ENCODE measurements at places on chromosomes 2 and 18.

DNA sequence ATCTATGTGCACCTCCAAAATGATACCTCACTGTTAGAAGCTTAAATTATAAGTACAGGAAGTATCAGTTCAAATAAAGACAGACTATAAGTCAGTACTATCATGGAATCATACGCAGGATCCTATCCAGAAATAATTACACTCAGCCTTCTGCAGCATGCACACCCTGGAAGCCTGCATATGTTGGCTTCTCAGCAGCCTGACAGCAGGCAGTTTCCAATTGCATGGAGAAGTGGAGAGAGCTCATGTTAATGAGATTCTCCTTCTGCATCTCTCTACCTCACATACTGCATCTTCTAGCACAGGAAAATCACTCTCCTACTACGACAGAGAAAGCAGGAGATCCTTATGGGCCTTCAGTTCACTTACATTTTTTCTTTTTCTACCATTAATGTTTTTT is 20.5 kb downstream of the NR4A2 start:
- no peak for DNase-seq

DNA sequence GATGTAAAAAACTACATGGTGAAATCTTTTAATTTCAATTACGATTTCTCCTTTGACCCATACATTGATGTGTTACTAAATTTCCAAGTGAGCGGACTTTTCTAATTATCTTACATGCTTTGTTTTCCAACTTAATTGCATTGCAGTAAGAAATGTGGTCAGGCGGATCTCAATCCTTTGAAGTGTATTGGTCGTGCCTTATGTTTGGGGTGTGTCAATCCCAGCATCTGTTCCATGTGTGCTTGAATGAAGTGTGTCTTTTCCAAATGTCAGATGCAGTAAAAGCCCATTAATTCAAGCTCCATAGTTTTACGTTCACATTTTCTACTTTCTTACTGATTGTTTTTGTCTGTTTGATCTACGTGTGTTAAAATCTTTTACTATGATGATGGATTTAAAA is 113.1 kb downstream of the UXS1 start:
- no peak for DNase-seq

DNA sequence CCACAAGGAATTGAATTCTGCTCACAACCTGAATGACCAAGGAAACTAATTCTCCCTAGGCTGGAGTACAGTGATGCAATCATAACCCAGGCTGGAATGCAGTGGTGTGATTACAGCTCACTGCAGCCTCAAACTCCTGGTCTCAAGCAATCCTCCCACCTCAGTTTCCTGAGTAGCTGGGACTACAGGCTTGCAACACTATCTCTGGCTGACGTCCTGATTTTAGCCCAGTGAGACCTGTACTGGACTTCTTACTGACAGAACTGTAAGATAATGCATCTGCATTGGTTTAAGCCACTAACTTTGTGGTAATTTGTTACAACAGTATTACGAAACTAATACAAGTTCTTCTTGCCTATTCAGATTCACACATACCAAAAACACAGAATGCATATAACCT is 9.5 kb upstream of the KDSR start:
- DNase-seq = no peak

DNA sequence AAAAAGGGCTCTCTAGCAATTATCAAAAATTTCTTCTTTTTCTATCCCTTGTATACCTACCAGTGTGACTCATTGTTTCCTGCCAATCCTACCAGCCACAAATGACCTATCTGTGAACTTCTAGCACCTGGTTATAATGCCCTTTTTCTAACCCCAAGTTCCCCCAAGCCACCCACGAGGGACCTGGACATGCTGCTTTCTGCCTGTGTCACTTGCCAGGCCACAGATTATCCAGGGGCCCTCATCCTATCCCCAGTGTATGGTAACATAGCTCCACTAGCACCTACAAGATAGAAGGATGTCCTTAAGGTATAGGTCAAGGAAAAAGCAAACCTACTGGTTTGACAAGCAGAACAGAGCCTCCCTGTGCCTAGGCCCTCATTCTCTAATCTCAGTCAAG is 26.8 kb downstream of the AAK1 start:
- no peak for DNase-seq
